NCI-H1694 treated with DMSO at 0.1 percent for 48 hours (cell line): ENCODE measurements at places on chromosomes 5 and 9.

GRCh38 chr9:133771486-133772482, 33.6 kb upstream of the SARDH start:
- no peak for DNase-seq

DNA sequence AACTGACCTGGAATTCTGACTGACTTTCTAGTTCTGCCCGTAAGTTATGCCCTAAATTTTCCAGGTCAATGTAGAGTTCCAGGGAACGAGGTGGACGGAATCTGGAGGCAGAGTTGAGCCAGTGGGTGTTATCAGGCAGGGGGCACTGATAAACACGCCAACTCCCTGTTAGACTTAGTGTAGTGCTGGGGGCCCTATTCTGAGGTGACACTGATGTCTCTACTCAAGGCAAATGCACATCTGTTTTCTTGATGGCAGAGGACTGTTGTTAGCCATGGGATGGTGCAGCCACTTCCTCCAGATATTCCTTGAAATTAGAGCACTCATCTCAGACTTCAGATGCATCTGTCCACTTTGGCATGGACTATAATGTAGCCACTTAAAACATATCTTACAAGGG, 83.5 kb downstream of the C9orf152 start:
- no peak for DNase-seq

DNA sequence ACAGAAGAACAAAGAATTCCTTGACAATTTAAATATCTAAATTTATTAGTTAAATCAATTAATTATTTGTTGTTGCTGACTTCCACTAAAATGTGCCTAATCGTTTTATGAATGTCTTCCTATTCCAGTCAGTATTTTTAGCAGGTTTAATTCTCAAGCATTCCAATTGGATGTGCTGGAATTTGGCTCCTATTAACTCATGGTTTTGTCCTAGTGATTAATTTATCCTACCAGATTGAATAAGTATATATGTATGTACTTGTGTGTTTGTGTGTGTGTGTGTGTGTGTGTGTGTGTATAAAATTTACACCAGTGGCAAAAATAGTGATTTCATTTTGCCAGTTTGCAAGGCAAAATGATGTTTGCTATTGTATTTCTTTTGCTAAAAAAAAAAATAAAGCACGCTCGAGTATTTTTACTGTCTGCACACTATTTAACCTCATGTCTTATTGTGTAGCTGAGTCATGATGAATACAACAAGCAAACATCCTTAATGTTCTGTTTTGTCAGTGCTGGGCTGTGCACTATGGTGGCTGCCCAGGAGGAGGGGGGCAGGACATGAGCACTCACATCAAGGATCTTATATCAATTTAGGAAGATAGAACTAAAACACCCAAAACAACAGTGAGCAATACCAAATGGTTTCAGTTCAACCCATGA, 375.5 kb downstream of the PDE4D start:
- DNase-seq: no peak

DNA sequence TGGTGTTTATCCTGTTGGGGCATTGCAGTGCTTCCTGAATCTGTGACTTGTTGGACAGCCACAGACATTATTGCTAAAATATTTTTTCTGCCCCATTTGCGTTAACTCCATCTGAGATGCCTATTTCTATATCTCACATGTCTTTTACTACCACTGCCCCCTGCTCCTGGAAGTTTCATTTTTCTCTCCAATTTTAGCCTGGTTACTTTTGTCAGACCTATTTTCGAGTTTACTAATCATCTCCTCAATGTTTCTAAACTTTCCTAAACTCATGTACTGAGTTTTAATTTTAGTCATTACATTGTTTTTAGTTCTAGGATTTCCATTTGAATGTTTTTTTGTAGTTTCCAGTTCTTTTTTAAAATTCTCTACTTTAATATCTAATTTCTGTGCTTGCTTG, 17.6 kb downstream of the HAPLN1 start:
- no peak for DNase-seq

DNA sequence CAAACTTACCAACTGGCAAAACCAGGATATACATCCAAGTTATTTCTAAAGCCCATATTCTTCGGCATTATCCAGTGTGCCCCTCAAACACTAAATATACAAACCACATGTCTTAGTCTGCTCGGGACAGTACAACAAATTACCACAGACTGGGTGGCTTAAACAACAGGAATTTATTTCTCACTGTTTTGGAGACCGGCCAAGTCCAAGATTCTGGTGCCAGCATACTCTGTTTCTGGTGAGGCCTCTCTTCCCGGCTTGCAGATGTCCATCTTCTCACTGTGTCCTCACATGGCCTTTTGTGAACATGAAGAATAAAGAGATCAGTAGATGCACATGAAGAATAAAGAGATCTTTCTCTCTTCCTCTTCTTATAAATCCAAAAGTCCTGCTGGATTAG, 12.9 kb upstream of the SLCO6A1 start:
- DNase-seq: peak; percentile 13

- no peak for DNase-seq
Observed at GRCh38 chr9:135086597-135087488, 625 bp upstream of the OLFM1 start.

- DNase-seq: no peak
Observed at GRCh38 chr9:111253742-111254437, 76.1 kb downstream of the OR2K2 start.

GRCh38 chr5:38575476-38575875, 19.0 kb upstream of the LIFR start:
- no peak for DNase-seq

DNA sequence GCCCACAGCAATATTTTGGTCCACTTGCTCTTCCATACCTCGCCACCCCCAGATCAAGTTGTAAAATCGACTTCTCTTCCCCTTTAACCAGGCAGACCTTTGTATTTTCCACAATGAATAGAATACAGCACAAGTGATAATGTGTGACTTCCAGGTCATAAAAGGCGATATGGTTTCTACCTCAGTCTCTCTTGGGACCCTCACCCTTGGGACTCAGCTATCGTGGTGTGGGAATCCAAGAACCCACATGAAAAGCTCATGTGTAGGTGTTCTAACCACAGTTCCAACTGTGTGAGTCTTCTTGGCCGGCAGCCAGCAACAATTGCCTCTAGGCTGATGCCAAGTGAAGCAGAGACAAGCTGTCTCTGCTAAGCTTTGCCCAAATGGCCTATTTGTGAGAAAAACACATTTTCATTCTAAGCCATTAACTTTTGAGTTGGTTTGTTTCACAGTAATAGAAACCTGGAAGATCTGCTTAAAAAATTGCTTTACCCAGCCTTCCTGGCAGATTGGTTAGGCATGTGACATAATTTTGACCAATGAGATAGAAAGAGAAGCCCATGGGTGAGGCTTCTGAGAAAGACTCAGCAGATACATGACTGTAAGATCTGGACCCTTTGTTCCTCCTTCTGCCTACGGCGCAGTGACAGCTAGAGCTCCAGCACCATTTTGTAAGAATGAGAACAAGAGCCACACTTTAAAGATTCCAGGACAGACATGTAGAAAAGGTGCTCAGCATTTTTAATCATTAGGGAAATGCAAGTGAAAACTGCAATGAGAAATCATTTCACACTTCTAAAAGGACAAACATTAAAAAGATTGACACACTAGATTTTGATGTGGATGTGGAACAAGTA, 18.3 kb upstream of the MLLT3 start:
- peak; percentile 93 for DNase-seq

GRCh38 chr5:133034064-133034463, 7.7 kb upstream of the ZCCHC10 start:
- DNase-seq: no peak
